ENCODE measurements at places on chromosomes 5 and 9. TPM values are rescaled to one million over a fixed set of nuclear protein-coding genes. Genes with fewer than 3 reads are reported as not detected.

- DNase-seq: no peak
These were observed 8.8 kb upstream of the SLC6A7 start for GRCh38 chr5:150181027-150181426.

- DNase-seq: no peak
These were observed 1057.0 kb upstream of the DMAC1 start for GRCh38 chr9:8856396-8857067.

The SPINK7 gene
- not detected for polyA plus RNA-seq

DNA sequence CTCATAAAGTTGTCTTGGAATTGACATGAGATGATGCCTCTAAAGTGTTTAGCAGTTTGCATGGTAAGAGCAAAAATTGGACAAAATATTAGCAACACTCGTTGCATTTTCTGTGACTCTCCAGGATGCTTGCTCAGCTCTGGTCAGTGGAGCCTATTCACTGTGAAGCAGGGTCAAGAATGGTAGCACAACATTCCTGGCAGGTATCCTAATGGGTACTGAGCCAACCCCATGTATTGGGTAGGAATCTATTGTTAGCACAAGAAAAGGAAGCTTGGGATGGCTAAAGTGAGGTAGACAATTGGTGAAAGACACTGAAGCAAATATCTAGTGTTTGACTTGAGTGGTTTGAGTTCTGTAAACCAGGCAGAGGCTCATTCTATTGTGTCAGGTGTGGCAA lies 10.4 kb upstream of the ACTBL2 start:
- no peak for DNase-seq

- DNase-seq: no peak
These were observed 145.7 kb downstream of the ARHGAP26 start for GRCh38 chr5:142915813-142916424.

All from heart right ventricle (tissue), 16 donors.